ENCODE measurements at places on chromosomes 5 and 9.

DNA sequence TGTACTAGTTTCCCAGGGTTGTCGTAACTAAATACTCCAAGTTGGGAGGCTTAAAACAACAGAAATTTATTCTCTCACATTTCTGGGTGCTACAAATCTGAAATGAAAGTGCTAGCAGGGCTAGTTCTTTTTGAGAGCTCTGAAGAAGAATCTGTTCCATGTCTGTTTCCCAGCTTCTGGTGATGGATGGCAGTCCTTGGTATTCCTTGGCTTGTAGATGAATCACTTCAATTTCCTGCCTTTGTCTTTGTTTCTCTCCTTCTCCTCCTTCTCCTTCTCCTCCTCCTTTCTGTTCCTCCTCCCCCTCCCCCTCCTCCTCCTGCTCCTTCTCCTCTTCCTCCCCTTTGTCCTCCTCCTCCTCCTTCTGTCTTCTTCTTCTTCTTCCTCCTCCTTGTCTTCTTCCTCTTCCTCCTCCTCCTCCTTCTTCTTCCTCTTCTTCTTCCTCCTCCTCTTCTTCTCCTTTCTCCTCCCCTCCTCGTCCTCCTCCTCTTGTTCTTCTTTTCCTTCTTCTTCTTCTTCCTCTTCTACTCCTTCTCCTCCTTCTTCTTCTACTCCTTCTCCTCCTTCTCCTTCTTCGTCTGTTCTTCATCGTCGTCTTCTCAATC is 104.7 kb upstream of the ANKRD55 start:
- no peak for DNase-seq

DNA sequence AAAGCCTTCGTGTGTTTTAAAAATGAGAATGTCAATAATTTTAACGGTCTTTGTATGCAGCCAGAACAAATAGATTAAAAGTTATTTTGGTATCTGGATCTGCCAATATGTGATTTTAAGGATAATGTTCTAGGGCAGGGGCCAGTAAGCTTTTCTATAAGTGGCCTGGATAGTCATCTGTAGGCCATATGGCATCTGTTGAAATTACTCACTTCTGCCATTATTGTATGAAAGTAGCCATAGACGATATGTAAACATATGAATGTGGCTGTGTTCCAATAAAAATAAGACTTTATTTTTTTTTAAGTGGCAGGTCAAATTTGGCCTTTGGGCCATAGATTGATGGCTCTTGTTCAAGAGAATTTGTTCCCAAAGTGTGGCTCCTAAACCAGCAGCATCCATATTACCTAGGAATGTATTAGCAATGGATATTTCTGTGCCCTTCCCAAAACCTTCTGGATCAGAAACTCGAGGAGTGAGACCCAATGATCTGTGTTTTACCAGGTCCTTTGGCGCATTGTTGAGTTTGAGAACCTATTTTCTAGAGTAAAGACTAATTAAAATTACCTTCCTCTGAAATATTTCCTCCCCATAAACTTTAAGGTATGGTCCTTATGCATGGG is 55.9 kb downstream of the C6 start:
- DNase-seq, result no peak

DNA sequence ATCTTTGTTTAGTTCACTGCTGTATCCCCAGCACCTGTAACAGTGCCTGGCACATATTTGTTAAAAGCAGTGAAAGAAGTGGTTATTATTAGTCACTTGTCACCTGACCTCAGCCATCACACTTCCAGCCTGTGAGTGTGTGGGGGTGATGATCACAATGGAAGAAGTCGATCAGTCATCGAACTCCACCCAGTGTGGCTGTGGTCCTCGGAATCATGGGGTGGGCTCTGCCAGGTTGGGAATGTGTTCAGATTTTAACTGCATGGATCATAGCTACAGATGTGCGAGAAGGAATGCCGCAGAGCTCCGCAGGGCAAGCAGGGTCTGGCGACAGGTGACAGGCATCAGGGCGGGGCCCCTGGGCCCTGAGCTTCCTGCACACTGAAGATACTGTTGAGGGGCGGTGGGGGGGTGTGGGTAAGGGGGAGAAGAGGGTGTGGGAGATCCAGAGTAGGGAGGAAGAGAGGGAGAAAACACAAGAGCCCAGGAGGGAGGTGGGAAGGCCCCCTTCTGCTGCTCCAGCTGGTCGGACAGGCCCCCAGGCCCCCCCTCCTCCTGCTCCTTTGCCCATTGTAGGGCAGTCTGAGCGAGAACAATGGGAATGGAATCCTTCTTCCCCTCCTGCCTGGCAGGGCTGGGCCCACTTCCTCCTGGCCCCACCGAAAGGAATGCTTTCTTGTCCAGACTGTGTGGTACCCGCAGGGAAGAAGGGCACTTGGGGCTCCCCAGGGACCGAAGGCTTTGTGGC is 89.6 kb downstream of the SPRY4 start:
- DNase-seq, result no peak

DNA sequence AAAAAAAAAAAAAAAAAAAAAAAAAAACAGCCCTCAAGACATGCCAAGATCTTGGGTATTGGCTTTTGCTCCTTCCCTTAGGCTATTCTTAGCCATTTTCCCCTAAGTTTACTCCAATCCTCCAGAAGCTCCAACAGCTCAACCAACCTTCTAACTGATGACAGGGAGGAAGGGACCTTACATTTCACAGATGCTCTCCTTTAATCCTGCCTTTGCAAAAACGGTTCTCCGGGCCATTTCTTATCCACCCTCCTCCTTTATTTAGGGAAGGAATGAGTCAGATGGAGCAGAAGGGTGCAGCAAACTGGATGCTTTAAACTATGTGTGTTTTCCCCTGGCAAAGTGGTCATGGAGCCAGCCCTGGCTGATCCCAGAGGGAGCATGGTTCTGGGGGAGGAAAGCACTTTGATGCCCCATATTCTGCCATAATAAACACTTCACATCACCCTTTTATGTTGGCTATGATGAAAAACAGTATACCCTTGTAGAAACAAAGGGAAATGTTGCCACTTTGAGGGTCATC is 369.4 kb upstream of the DMAC1 start:
- no peak for DNase-seq

- no peak for DNase-seq
Measured at GRCh38 chr9:129889122-129889940, 54.1 kb downstream of the USP20 start.

- no peak for DNase-seq
Measured at GRCh38 chr5:173758676-173759075, 129.5 kb upstream of the CPEB4 start.

- no peak for DNase-seq
Measured at GRCh38 chr5:148559461-148559860, 94.9 kb downstream of the HTR4 start.

DNA sequence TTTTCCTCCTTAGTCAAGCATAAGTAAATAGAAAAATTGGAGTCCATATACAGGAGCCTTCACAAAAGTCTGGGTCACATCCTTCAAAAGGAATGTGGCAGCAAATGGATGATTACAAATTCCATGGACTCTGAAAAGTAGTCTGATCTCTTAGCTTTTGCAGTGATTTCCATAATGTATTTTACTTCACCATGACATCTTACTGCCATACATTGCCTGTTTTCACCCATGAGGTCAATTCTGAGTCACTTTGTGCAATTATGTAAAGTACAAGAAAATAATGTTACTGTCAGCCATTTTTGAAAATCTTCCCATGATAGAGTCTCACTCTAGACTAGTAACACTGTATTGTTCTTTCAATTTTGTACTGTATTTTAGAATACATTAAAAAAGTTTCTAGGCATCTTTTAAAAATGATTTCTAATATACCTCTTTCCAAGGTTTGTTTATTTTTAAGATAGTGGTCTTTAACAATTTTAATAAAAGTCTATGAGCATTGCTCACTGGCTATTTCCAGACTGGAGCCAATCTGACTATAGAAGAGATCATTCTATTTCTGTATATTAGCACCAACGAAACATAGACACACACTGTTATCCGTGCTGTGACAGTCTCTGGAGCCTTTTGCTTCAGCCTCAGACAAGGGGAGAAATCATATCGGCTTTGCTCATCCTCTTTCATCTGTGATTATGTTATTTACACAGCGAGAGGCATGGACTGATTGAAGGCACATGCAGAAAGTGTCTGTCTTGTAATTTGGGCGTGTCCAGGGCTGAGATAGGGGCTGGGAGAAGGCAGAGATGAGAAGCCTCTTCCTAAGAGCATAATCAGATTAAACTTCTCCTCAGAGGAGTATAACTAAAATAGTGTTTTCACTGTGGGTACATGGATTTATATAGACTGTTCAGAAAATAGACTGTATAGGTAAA is 22.9 kb upstream of the ACTBL2 start:
- no peak for DNase-seq

GRCh38 chr5:179307013-179307800 is 38.1 kb downstream of the ADAMTS2 start:
- no peak for DNase-seq

GRCh38 chr9:137986268-137987099 is 108.9 kb downstream of the CACNA1B start:
- no peak for DNase-seq

GRCh38 chr9:135561391-135562234 is at the start of gene PAEP:
Gene PAEP, plus strand, starts transcription at chr9:135561756.
- no peak for DNase-seq

GRCh38 chr9:132485393-132485792 is 75.4 kb downstream of the CFAP77 start:
- DNase-seq, result no peak

- DNase-seq, result no peak
Measured at GRCh38 chr9:132894862-132895835, 16.5 kb downstream of the SPACA9 start.

GRCh38 chr9:105835721-105836120 is 141.4 kb downstream of the TMEM38B start:
- no peak for DNase-seq

GRCh38 chr5:2802693-2803365 is 51.4 kb upstream of the IRX2 start:
- DNase-seq, result no peak

DNA sequence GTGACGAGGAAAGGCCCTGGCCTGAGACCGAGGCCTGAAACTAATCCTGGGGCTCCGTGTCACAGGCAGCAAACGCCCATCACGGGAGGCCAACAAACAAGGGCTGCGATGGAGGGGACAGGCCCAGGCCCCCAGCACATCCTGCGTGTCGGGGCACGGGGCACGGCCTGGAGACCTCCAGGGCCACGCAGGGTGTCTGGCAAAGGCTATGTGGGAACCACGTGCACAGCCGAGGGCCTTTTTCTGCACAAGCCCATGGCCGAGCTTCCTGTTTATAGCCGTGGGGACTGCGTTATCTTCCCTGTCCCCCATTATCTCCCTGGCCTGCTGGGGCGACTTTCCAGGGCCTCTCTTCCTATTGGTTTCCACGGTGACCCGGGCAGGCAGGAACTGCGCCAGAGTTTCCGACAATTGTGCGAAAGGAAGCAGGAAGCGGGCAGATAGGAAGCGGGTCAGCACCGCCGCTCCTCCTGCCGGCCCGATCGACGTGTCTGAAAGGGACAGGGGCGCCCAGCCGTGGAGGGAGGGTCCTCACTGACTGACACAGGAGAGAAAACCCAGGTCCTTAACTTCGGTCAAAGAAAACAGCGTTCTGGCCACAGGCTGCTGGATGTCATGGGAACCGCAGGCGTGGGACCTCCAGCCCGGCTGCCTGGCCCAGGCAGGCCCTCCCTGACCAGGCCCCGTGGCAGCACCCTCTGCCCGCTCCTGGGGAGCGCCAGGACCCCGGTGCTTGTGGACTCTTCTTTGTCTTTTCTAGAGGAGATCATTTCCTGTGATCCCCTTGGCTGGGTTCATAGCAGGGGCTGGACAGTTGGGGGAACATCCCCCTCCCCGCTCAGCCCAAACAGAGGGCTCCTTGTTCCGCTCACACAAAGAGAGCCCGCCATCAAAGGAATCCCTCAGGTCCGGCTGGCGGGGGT is 29.1 kb upstream of the SEC16A start:
- DNase-seq, result no peak

DNA sequence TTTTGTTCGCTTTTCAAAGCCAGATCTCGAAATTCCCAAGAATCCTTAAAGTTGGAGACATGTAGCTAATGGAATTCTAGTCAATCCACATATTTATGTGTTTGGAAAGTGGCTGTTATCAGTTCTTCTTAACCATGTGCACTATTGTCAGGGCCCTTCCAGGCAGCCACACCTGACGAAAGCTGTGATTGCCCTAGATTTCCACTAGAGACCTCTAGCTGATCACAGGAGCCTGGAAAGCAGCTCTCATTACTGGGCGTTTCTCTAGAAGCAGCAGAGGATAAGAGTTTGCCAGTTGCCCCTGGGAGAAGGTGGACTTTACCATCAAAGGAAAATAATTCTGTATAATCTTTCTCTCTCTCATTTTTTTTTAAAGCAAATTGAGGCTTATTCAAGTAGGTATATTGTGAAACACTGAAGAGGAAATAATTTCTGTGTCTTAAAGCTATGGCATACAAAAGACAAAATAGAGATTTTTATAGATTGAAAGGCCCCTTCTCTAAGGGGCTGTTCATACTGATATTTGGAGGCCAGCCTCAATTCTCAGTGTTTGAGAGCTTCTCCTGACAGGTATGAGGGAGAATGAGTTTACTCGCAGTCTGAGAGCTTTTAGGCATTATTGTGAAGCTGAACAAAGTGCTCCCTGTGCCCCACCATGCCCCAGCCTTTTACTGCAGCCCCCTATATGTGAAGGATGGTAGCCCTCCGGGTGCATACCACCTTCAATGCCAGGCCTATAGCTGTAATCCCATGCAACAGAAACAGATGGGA is 405.4 kb upstream of the ACTBL2 start:
- no peak for DNase-seq

- DNase-seq, result no peak
Measured at GRCh38 chr9:35723426-35723825, 8.6 kb downstream of the TLN1 start.

DNA sequence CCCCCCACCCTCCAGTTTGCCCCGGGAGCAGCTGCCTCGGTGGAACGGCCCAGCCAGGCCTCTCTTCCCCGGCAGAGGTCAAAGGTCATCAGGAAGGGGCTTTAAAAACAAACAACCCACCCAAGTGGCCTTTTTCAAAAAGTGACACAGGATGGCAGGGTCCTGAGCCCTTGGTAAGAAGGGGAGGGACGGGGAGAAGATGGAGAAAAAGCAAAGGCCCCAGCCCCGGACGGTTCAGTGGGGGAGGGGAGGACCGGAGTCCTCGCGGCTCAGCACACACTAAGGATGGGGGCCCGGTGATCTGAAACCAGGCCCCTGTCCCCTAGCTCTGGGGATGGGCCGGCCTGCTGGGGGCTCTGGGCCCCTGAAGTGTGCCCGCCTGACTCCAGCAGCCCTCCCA is 1.1 kb downstream of the PRRX2 start:
- DNase-seq, result no peak

- no peak for DNase-seq
Measured at GRCh38 chr5:50969151-50970031, 303.0 kb downstream of the PARP8 start.

GRCh38 chr5:97417986-97418385 is 234.9 kb upstream of the RIOK2 start:
- DNase-seq, result no peak

DNA sequence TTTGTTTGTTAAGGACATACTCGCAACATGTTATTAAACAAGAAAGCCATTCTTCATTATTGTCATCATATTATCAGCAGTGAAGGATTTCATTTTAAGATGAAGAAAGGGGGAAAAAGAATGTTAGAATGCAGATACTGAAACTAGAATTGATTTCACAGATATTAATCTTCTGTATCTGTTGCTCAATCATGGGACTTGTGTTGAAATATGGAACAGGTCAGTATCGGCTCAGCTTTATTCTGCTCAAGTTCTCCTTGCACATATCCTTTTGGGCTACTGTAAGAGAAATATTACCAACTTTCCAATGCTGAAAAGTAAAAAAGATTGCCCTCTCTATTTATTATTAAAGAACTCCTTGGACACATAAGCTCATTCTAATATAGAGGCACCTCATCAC is 13.8 kb upstream of the ANXA1 start:
- DNase-seq, result no peak

- DNase-seq, result no peak
Measured at GRCh38 chr5:139637438-139638089, 10.6 kb upstream of the CXXC5 start.

GRCh38 chr9:80175286-80176150 is 603.8 kb downstream of the TLE4 start:
- no peak for DNase-seq

Data from stimulated activated CD8-positive, alpha-beta memory T cell treated with anti-CD3 and anti-CD28 coated beads, Interleukin-4, amount 100 ng/mL, for 4 hours (primary cell).